NCI-H446 treated with DMSO at 0.1 percent for 48 hours (cell line): ENCODE measurements at places on chromosomes 4 and X.

DNA sequence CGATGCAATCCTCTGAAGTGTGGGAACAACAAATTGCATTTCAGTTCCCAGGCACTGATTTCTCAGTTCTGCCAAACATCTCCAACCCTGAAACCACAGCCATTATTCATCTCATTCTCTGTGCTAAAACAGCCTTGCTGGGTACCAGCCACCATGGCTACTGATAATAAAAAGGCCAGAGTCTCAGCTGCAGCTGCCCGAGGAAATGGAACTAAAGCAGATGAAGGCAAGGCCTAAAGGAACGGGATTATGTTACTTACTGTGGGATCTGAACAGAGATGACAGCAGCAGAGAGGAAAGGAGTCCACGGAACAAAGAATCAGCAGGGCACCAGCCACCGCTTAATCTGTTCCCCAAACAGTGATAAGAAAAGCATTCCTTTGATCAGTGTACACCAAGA is 155.7 kb downstream of the PAPSS1 start:
- no peak for DNase-seq

DNA sequence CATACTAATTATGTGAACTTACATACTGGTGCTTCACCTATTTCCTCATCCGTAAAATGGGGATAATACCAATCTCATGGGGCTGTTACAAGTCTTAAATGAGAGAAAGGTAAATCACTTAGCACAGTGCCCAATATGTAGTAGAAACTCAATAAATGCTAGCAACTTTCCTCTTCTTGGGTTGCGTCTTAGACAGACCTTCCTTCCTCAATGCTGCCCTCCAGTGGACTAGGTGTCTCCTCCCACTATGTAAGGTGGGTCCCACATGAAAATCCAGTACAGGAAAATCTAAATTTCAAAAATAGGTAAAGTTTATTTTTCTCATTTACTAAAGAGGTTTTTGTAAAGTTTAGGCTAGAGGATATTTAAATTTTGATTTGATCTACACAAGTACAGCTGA is 20.6 kb downstream of the ZDHHC9 start:
- no peak for DNase-seq

GRCh38 chrX:15602761-15603160 is 2.0 kb upstream of the ACE2 start:
- DNase-seq, result no peak

GRCh38 chrX:52363247-52363883 is 5.5 kb upstream of the XAGE2 start:
- DNase-seq, result no peak

- DNase-seq, result peak; percentile 86
Measured at GRCh38 chr4:47463235-47463956, at the start of gene COMMD8. TSS of gene COMMD8 (minus strand) at chr4:47463702. CDS start at chr4:47463651, 51 bp downstream.

DNA sequence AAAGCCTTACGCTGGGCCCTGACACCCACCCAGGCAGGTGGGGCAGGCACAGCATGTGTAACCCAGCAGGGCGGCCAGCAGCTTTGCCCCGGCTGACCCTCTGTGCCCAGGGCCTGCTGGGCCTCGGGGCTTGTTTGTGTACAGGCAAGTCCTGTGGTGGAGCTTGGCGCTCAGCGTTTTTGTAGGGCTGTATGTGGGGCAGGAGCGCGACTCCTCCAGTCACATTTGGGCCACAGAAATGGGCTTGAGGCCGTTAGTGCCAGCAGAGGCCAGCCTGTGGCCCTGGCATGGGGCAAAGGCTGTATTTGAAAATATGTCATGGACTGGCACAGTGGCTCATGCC is 14.7 kb upstream of the HGFAC start:
- no peak for DNase-seq

GRCh38 chr4:150875367-150875766 is 139.7 kb downstream of the LRBA start:
- DNase-seq, result no peak

DNA sequence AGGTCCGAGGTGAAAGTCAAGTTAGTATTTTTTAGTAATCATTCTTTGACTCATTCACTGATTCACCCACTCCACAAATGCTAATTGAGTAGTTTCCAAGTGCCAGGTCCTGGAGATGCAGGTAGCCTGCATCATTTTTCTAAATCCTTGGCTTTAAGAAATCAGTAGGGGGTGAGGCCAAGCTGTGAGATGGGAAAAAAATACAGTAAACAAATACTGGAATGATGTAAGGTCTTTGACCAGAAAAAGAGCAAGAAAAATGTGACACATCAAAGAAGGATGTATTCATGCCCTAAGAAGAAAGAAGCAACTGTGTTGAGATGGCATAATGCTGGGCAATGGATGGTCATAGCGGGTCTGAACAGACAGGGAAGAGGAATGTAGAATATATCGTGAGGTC is 1386.6 kb downstream of the PCDH7 start:
- no peak for DNase-seq

GRCh38 chr4:73468170-73468569 is 13.4 kb upstream of the AFM start:
- no peak for DNase-seq

DNA sequence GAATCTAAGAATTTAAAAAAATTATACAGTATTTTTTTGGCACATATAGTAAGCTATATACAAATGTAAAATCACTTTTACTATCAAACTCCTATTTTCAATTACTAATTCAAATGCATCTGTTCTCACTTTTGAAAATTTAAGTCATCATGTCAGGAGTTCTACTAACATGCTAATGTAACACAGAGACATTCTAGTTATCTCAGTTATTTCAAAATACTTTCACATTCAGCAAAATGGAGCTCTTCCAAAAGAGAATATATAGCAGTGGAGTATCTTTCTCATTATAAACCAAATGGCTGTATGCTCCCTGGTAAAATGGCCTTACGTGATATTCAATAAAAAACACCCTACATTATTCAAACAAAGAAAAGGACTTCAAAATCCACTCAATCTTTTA is 42.3 kb downstream of the RFC1 start:
- no peak for DNase-seq

DNA sequence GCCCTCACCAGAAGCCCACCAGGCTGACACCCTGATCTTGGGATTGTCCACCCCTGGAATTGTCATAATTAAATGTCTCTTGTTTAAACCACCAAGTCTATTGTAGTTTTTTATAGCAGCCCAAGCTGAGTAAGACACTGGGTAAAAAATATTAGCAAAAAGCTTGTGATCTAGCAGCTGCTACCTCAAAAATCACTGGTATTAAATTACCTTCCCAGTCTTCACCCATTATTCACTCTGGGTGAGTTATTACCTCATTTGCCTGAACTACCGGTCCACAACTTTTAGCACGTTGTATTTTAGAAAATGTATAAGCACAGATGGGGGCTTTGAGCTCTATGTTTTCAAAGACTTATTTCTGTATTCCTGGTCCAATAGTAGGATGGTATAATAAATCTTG is 12.0 kb upstream of the TRIM61 start:
- DNase-seq, result no peak

DNA sequence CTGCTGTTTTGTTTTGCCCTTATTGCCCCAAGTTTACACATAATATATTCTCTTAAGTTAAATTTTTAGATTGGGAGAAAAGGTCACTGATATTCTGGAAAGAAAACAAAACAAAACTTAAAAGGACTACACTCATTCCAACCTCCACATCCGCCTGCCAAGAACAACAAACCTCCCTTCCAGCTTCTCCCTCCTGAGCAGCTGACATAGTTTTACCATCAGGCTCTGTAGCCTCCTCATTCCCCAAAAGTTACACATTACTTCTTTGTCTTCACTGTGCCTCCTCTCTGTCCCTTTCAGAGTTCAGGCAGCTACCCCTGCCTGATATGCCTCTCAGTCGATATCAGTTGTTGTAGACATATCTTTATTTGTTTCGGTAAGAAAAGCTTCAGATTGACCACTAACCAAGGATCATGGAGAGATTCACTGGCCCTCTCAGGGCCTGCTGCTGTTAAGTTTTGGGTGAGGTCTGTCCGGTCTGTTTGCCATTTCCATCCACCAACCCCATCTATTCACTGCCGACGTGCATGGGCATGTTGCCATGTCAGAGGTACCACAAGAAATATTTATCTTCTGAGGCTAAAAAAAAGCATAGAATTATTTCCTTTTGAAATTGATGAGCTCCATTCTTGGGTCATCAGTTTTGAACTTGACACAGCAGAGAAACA is 164.1 kb downstream of the GASK1B start:
- DNase-seq, result peak; percentile 25

GRCh38 chr4:17523662-17524061 is 8.7 kb downstream of the CLRN2 start:
- DNase-seq, result no peak

DNA sequence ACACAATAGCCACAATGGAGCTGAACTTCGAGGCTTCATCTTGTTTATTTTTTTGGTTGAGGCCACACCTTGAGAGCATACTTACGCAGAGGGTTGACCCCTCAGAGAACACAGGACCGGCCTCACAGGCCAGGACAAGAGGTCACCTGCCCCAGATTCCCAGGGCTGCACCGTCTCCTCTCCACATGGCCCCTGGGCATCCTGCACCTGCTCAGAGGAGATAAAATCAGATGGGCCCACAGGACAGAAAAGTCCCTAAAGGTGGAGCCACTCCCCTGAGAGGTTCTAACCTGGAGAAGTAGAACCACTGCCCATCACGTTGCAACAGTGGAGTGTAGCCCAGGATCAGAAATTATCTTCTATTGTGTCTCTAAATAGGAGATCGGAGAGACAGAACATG is 1.1 kb upstream of the CLDN24 start:
- DNase-seq, result no peak

GRCh38 chr4:148048598-148048997 is 316.7 kb downstream of the ARHGAP10 start:
- no peak for DNase-seq

DNA sequence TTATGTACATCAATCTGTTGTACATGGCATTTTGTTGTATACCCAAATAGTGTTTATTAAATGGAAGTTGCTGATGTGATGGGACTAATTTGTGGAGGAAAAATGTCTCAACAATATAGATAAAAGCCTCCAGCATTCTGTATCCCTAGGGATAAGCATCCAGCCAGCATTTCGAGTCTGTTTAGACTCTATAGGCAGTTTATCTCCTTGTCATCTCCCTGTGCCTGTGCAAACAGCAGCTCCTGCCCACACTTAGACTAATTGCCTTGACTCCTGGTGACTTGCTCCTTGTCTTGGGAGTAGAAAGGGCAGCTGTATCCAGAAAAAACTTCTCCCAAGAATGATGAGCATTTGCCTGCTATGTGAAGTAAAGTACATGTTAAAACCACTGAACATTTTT is 83.8 kb downstream of the DOCK11 start:
- no peak for DNase-seq

DNA sequence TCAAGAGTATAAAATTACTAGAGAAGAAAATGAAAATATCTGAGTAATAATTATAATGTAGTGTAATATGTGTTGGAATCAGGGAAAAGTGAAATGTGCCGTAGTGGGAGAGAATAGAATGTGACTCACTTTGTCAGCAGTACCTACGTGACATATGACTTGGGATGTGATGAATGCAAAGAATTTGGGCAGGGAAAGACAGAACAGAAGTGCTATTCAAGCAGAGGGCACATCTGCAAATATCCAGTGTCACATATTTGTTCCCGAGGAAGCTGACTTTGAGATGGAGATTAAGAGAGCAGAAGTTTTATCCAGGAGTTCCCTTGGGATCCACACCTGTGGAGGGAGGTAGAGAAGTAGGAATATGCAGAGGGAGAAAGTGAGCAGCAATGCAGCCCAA is 69.3 kb upstream of the HS3ST1 start:
- no peak for DNase-seq

DNA sequence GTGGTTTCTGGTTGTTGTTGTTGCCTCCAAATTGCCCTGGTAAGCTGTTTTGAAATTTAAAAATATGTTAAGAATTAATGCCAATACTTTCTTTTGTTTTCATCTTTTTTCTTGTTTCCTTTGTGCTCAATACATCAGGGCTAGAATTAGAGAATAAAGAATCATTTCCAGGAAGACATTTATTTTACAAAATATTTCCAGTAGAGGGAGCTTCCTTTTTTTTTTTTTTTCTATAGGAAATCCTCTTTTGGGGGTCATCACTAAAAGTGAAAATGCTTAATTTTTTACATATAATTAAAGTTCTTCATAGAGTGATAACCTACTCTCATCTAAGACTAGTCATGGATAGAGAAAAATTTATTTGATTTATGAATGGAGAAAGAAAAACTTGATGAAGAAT is 2.4 kb downstream of the GLRA3 start:
- no peak for DNase-seq

GRCh38 chr4:188282471-188283232 is 143.4 kb downstream of the TRIML1 start:
- DNase-seq, result no peak

GRCh38 chrX:148867596-148867995 is 367.2 kb downstream of the AFF2 start:
- DNase-seq, result no peak

GRCh38 chrX:25519258-25519657 is 503.5 kb upstream of the ARX start:
- no peak for DNase-seq

DNA sequence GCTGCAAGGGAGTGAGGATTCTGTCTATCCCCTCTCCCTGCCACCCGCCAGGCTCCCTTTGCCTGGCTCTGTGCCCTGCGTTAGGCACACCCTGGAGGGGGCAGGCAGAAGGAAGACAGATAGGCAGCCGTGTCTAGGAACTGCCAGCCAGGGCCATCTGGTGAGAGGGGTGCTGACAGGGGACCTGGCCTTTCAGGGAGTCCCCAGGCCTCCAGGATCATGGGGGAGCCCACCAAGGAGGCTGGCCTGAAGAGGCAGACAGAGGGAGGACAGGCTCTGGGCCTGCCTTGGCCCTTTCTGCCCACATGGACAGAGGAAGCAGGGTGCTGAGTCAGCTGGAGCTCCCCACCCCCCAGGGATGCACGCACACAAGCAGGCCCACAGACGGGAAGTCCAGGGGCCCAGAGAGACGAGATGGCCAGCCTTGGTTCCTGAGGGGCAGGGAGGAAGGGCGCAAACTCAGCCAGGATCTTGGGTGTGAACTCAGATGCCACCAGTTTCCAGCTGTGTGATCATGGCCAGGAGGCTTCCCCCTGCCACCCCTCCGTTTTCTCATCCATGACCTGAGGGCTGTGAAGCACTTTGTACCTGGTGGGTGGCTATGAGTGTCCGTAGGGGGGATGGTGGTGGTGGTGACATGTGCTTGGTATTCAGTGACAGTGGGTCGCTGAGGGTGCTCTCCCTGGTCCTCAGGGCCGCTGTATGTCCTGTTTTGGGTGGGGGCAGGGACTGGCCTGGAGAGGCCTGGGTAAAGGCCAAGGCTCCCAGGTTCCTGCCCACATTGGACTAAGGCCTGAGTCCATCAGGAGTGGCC is 1.8 kb downstream of the SH3BP2 start:
- no peak for DNase-seq

GRCh38 chr4:186935901-186936300 is 212.2 kb upstream of the FAT1 start:
- no peak for DNase-seq

GRCh38 chrX:21974011-21974385 is 33.5 kb downstream of the SMS start:
- DNase-seq, result no peak

GRCh38 chrX:112067601-112068000 is 15.0 kb downstream of the TRPC5 start:
- DNase-seq, result no peak
